ENCODE measurements at places on chromosomes 3 and 15.

- DNase-seq = peak; percentile 52
These were observed 59.6 kb downstream of the PRTG start for GRCh38 chr15:55683376-55683775.

DNA sequence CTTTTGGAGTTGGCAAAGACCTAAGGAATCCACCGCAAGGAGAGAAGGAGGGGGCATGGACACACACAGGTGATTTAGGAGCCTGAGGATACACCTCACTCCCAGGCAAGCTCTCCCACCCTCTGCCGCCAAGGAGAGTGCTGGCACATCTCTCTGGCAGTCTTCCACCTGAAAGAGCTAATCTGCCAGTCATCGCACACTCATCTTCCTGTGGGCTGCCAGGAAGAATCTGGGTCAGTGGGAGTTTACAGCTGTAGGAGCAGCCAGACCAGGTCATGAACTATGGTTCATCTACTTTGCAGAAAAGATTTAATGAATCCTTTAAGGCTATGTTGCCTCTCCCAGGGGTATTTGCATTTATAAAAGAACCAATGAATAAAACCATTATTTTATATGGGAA lies 170.6 kb upstream of the TSC22D2 start:
- no peak for DNase-seq

GRCh38 chr3:197203714-197204146 lies 94.7 kb downstream of the DLG1 start:
- DNase-seq = no peak

DNA sequence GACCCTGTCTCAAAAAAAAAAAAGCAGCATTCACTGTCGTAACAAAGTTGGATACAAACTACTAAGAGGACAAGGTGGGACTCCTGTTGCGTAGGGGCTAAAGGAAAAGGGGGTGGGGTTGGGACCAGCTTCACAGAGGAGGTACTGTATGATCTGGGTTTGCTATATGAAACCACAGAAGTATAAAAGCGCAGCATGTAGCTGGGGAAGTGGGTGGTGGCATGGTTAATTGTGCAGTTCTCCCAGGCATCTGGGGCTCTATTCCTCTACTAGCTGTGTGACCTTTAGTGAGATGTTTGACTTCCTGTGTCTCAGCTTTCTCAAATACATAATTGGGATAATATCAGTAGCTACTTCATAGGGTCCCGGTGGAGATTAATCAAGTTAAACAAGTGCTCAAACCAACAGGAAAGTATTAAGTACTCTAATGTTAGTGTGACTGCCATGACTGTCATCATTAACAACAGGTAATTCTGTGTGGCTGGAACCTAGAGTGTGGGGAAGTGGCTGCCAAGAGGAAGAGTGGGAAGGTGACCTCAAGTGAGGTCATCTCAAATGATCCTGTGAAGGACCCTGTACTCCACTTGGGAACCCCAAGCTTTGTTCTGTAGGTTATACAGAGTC lies 11.5 kb downstream of the PARP16 start:
- no peak for DNase-seq

GRCh38 chr3:99633887-99634558 lies 4.4 kb upstream of the COL8A1 start:
- DNase-seq = no peak

GRCh38 chr15:89177633-89178306 lies 43.6 kb downstream of the RLBP1 start:
- DNase-seq = peak; percentile 54

GRCh38 chr3:126837773-126838172 lies 133.7 kb downstream of the CHCHD6 start:
- no peak for DNase-seq

DNA sequence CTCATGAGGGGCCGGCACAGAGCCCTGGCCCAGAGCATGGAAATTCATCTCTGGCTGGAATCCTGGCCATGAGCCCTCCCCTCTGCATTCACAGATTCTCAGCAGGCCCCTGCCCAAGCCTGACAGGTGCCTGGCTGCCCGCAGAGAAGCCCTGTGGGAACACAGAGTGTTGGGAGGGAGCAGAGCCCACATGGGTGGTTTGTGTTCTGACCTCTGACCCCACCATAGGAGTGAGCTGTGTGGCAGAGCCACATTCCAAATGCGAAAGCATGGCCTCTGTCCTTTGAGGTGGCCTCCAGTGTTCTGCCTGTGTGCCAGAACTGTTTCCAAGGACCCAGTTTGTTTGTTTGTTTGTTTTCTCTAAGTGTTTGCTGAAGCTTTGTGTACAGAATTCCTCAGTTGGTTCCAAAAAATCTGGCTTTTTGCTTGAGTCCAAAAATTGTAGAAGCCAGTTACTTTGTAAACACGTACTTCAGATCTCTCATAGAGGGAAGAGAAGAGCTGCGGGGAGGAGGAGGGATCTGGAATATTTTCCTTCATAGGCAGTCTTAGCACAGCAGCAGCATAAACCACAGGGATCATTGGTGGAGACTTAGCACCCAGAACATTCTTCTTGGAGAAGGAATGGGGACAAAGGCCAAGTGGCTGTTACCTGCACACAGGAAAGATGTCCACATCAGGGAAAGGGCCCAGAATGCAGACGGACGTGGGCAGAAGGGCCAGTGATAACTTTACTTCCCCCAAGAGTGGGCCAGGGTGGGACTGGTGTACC lies 36.0 kb downstream of the GRAMD2A start:
- no peak for DNase-seq

GRCh38 chr3:184884359-184885017 lies 72.5 kb downstream of the VPS8 start:
- no peak for DNase-seq

- DNase-seq = peak; percentile 49
These were observed 84.8 kb downstream of the PPCDC start for GRCh38 chr15:75107908-75108838.

DNA sequence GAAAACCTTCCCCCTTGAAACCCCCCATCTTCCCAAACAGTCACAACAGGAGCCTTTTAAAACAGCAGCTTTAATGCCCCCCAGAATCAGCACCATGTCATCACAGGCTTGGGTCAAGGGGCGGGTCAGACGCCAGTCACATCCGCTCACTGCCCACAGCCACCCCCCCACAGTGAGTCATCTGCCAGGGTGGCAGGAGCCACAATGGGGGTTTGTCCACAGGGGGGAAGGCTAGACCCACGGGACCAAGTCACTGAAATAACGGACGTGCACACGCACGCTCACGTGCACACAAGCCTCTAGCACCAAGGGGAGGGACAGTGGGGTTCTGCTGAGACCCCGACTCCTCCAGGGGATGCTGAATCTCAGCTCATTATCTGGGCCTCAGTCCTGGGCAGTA lies 441 bp upstream of the UCN2 start:
- peak; percentile 31 for DNase-seq

DNA sequence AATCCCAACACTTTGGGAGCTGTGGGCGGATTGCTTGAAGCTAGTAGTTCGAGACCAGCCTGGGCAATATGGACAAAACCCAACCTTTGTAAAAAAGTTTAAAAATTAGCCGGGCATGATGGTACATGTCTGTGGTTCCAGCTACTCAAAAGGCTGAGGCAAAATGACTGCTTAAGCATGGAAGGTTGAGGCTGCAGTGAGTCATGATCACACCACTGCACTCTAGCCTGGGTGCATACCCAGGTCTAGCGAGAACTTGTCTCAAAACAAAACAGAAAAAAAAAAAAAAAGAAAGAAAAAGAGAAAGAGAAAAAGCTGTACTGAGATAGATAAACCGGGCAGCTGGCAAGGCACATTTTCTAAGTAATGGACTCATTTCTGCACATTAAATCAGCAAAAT lies 10.6 kb downstream of the ARPP19 start:
- no peak for DNase-seq

- no peak for DNase-seq
These were observed 511.3 kb downstream of the GABRG3 start for GRCh38 chr15:27482287-27482686.

- no peak for DNase-seq
These were observed 657.8 kb downstream of the MCTP2 start for GRCh38 chr15:94889153-94889552.

- DNase-seq = no peak
These were observed 1.1 kb downstream of the TP63 start for GRCh38 chr3:189632242-189632641.

DNA sequence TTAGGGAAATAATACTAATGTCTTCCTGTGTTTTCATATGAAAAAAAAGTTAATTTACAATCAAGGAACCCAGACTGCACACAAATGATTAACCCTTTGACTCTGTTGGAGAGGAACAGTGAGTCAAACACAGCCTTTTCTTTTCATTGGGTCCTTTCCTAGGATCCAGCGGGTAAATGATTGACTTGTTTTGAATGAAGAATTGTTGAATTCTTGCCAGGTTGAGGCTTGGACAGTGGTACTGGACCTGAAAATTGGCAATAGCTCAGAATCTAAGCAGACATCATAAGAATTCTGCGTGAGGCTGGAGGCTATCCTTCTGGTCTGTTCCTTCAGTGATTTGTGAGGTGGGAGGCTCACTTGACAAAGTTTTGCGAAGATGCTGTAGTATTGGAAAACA lies 143.0 kb downstream of the RYR3 start:
- DNase-seq = no peak

GRCh38 chr3:133468251-133468721 lies 68.4 kb downstream of the BFSP2 start:
- no peak for DNase-seq

GRCh38 chr3:114428044-114428595 lies 134.3 kb downstream of the TIGIT start:
- no peak for DNase-seq

DNA sequence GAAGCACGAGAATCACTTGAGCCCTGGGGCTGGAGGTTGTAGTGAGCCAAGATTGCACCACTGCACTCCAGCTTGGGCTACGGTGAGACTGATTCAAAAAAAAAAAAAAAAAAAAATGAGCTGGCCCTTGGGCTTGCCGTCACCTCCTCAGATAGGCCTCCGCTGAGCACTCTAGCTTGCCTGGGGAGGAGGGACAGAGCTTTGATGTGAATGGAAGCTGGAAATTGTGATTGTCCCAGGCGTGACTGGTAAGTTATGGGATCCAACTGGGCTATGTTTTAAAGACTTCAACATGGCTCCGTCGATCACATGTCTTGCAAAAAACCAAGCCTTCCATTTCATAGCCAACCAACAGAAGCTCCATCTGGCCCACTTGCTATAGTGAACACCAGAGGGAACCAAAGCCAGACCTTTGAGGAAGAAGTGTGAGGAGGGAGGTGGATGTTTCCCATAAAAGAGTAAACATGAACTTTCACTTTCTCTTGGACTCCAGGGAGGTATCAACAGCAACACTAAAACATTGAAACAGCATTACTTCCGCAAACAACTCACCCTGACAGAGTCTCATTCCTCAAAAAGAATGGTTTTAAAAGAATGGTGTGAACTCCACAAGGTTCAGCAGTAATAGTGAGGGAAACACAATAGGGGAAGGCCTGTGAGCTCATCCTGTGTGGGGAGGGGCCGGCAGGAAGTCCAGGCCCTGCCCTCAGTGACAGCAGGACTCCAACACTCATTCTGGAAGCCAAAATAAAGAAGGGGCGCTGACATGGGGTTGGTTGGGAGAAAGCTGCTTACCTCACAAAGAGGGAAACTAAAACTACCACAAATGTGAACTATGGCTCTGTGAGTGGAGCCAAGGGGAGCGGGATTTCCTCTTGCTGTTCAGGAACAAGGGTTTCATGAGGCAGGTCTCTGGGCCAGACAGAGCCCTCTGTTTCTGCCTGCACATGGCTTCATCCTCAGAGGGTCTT lies 59.2 kb upstream of the IL12A start:
- DNase-seq = peak; percentile 42

- DNase-seq = no peak
These were observed 44.5 kb upstream of the SLCO2A1 start for GRCh38 chr3:134074001-134074789.

DNA sequence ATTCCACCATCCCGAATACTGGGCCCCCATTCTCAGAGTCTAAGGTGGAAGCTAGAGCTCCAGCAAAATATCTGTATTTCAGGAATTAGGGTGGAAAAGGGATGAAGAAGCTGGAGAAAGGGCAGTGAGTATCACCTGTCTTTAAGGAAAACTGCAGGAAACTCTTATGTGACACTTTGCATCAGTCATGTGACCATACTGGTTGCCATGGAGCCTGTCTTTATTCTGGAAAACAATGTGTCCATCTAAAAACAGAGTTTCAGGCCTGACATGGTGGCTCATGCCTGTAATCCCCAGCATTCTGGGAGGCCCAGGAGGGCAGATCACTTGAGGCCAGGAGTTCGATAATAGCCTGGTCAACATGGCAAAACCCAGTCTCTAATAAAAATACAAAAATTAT lies 52.9 kb upstream of the FSIP1 start:
- DNase-seq = no peak

DNA sequence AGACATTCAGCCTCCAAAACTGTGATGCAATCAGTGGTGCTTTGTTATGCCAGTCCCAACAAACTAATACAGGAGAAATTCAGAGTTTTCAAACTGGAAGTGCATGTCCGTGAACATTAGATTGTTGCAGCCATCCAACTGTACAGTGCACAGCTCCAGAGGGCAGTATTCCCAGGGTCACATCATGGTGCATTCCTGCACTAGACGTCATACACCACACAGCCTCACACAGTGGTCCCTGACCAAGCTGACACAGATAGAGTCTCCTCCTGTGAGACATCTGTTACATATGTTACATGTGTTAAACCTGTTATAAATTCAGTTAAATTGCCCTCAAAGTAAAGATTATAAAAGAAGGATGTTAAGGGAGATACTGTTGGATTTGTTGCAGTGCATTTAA lies 209.0 kb downstream of the LRRN1 start:
- no peak for DNase-seq

- no peak for DNase-seq
These were observed 353.1 kb upstream of the GBE1 start for GRCh38 chr3:82114589-82114988.

DNA sequence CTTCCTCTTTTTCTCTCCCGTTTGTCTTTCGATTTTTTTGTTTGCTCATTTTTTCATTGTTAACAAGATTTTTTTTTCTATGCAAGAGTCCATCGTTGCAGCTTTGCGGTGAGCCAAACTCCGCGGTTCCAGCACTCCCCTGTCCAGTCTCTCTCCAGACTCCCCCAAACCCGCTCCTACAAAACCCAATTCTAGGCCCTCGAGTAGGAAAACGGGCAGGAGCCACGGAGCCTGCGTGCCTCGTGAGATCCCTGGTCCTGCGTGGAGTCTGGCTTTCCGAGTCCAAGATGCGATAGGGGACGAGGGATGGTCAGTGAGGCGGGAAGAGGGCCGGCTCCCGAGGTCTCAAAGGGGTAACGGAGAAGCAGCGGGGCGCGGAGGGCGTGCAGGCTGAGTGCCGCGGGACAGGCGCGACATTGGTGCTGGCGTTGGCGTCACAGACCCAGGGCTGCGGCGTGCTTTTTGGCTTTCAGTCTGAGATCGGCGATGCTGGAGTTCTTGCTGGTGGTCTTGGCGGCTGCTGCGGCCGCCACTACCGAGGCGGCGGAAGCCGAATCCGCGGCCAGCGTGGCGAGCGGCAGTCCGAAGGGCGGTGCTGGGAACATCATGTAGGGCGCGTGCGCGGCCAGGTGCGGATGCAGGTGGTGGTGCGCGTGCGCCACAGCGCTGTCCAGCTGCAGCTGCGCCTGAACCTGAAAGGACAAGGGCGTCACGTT lies 8.5 kb downstream of the SHOX2 start:
- no peak for DNase-seq

DNA sequence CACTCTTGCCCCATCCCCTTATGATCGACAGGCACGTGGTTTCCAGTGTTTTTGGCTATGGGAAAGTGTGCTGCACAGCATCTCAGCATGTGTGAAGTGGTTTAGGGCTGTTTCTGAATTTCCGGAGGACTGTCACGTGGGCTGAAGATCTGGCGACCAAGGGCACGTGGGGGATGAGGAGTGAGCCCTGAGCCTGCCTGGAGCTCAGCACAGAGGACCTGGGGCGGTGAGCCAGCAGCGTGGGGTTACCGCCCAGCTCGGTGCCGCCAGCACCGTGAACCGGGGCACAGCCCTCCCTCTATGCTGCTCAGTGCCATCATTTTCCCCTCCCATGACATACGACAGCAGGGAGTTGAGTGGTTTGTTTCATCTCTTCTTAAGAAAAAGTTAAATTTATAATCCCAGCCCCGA lies 150.2 kb downstream of the DNAJB8 start:
- no peak for DNase-seq

Measured in AG09319 (cell line).